ENCODE measurements at places on chromosomes 5 and 9.

GRCh38 chr5:113281194-113281593 is 153.6 kb downstream of the TSSK1B start:
- DNase-seq, result no peak

GRCh38 chr9:42388846-42389245 is 205.4 kb downstream of the SPATA31A6 start:
- DNase-seq, result peak; percentile 8

- DNase-seq, result no peak
Measured at GRCh38 chr5:14749579-14750101, 85.1 kb downstream of the OTULIN start.

GRCh38 chr9:129221233-129221632 is 43.2 kb upstream of the IER5L start:
- DNase-seq, result no peak

- DNase-seq, result peak; percentile 40
Measured at GRCh38 chr9:127918183-127919107, 1.6 kb upstream of the ST6GALNAC4 start.

GRCh38 chr5:145629047-145629446 is 206.1 kb downstream of the PRELID2 start:
- DNase-seq, result no peak

DNA sequence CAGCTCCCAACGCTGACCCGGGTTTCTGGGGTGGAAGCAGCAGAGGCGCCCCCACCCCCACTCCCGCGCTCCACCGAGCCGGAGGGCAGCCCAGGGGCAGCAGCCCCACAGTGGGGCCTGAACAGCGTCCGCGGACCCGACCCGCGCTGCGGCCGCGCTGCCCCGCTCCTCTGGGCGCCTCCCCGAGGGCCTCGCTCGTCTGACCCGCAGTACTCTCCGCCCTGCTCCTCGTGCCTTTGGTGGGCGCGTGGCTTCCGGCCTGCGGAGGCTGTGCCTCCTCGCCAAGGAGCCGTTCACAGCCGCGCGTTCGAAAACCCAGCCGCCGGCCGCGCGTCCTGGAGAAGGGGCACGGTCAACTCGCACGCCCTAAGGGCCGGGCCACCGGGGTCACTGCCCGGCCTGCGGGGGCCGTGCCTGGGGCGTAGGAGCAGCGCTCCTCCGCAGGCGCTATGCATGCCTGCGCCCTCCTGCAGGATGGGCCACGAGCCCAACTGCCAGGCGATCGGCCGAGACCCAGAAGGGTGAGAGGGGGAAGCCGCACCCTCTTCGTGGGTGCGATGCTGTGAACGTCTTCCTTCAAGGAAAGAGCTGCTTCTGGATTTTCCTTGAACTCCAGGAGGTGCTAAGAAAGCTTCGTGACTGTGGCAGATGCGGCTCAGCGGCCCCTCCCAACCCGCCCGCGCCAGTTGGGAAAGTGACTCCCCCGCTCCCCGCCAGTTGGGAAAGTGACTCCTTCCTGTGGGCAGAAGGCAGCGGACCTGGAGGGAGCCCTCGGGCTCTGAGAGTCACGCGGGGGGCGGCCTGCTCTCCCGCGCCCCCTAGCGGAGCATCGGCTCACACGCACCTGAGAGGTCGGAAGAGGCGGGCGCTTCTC is 82.7 kb downstream of the HSD17B3 start:
- peak; percentile 70 for DNase-seq

DNA sequence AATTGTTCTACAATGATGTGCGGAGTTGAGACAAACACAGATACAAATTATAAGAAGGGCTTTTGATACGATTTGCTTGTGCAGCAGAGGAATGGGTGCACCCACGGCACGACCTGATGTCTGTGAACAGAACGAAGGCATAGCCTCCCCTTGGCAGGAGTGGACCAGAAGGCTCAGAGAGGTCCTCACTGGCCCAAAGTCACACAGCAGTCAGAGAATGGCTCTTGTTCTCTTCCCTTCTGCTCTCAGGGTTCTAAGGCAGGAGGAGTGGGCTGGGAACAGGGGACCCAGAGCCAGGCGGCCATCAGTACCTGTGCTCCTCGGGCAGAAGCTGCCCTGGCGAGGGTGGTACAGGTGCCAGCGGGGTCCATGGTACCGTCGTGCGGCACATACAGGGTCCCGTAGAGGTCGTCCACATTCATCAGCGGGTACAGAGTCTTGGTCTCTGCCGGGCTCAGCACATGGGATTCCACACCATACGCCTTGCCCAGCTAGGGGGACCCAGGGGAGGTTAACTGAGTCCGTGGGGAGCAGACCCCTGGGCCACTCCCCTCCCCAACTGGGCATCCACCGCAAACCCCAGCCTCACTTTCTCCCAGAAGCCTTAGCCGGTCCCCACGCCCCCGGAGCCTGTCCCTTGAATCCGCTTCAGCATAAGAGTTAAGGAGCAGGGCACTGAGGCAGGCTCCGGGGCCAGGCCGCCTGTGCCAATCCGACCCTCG is 7.0 kb downstream of the SARDH start:
- DNase-seq, result no peak

GRCh38 chr9:17045381-17045940 is 89.4 kb upstream of the CNTLN start:
- no peak for DNase-seq

DNA sequence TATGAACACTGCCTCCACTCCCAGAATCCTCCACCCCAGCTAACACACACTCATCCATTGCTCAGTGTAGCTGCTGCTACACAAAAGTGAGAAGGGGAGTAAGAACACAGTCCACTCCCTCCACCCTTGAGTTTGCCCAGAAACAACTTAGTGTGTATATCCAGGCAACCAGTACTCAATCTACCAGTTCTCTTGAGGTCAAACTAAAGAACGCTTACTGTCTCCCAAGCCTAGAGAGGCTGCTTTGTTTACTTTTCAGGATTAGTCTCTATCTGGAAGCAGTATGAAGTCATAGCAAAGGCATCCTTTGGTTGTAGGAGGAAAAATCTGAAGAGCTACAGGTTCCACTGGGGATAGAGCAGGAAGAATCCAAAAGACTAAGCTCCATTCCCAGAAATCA is 296.3 kb downstream of the KCNN2 start:
- no peak for DNase-seq

GRCh38 chr9:121707477-121708424 is 56.3 kb downstream of the DAB2IP start:
- no peak for DNase-seq

GRCh38 chr5:89450149-89450538 is 567.2 kb upstream of the MEF2C start:
- no peak for DNase-seq

DNA sequence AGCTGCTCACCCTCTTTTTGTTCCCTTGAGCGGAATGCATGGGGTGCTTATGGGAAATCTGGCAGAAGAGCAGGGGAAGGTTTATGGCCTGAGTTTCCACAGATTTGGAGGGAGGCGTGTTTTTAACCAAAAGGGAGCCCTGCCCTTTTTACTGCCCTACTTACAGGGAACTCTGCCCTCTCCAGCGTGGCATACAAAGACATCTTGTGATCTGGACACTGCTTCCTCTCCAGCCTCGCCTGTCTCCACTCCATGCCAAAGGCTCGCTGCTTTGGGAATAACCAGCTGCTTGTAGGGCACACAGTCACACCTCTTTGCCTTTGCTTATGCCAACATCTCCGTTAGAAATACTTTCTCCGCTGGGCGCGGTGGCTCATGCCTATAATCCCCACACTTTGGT is 314.2 kb downstream of the ARHGAP26 start:
- no peak for DNase-seq

GRCh38 chr5:44951371-44951770 is 142.6 kb downstream of the MRPS30 start:
- no peak for DNase-seq

GRCh38 chr9:129021091-129021490 is 7.0 kb downstream of the SH3GLB2 start:
- DNase-seq, result no peak

DNA sequence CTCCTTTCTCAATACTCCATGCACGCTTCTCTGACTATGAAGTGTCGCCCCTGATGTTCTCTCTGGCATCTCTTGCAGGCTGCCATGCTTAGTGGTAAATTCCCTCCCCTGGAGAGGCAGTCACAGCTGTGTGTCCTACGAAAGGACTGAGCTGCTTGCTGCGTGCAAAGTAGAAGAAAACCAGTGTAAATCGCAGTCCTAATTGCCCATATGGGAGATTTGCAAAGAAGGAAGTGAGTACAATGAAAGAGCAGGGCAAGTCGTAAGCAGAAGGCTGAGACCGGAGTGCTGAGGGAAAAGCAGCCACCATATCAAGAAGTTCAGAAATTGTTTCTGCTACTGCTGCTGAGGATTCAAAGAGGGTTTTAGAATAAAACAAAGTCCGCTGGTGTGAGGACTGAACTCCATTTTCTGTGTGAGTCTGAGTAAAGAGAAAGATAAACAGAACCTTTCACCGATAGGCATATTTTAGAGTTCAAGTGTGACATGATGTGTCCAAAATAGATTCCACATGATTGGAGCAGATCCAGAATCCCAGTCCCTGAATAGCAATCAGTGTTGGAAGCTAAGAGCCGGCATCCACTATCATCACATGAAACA is 507.8 kb upstream of the MPDZ start:
- no peak for DNase-seq

DNA sequence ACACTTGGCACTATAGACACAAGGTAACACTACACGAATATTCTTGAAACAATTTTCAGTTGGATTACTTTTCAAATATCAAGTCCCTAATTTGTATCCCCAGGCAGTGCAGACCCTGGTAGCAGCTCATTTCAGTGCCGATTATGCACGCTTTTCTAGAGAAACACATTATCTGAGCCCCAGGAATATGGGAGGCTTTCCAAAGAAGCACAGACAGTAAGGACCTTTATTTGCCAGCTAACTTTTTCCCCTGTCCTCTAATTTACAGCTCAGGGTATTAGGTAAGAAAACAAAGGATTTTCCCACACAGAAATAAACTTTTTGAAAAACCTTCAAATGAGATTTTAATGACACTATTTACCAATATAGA is 852.3 kb upstream of the DMAC1 start:
- DNase-seq, result no peak

DNA sequence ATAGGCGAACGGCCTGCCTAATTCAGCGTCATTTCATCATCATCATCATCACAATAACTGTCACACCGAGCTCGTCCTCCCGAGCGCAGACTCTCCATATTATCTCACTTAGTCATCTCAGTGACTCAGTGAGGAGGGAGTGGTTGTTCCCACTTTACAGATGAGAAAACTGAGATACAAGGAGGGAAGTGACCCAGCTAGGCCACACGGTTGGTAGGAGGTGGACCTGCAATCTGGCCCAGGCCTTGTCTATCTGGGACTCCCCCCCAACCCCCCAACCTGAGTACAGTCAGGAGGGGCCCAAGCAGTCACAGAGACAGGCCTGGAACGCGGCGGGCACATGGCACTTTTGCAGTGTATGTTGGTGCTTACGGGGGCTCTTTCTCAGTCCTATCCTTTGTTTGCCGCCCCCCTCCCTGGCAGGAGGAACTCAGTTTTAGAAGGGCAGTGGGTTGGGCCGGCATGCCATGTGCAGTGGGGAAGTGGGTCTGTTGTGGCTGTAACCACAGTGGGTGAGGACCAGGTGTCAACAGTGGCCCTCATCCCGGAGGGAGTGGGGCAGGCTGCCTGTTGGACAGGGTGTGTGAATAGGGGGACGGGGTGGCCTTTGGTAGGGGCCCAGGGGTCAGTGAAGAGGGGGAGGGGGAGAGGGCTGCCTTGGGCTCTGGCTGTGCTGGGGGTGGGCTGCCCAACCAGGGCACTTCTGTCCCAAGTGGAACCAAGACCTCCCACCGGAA is 1.7 kb upstream of the RXRA start:
- DNase-seq, result peak; percentile 67

DNA sequence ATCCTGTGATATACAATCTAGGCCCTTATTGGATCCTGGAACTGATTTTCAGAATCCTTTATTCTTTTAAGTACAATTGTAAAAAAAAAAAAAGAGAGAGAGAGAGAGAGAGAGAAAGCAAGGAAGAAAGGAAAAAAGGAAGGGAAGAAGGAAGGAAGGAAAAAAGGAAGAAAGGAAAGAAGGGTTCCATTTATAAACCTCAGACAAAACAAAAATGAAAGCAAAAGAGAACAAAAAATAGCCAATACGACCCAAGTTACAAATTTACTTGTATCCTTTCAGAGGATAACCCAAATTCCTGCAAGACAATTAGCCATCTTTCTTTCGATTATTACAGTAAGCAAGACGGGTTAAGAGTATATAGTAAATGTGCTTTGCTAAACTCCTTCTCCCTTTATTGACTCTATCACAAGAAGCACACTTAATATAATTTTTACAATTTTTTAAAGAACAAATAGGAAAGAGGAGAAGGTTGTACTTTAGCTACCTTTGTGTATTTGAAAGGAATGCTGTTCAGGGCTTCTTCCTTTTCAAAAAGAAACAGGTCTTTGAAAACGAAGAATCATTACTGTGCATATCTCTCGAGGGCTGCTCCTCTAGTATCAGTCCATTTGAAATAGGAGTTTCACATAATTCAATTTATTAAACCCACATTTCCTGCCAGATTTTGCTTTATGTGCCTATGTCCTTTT is 543.3 kb downstream of the RAB3C start:
- DNase-seq, result no peak

DNA sequence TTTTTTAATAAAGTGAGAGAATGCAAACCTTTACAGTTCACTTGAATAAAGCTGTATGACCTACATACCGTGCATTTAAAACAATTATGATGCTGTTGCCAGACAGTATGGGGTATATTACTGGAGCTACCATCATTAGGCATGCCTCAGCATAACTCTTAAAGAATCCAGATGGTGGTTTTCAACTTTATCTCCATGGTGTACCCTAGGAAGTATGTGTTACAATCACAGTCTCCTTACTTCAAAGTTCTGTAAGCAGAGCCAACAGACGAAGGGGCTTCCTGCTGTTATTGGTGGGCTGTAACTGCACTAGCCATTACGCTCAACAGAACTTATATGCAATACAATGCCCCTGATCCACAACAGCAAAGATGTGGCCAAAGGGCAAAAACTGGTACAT is 803.3 kb downstream of the DTWD2 start:
- no peak for DNase-seq

Measured in suppressor macrophage (primary cell).